Vagina (tissue), 2 donors: ENCODE measurements at places on chromosomes 5 and 9.

DNA sequence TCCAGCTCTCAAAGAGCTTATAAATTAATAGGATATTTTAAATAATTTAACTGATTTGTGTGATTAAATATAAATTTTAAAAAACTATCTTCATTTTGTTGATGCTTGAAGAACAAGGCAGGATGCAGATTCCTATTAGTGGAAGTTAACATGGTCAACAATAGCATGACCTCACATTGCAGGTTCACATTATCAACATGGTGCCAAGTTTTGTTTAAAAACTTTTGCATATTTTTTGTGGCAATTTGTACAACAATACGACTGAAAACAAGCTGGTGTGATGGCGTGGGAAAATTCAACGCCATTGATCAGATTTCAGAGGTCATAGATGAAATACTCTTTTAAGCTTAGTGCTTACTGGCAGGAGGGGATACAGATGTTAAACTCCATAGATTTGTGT, 114.1 kb upstream of the MYO10 start:
- no peak for DNase-seq

- no peak for DNase-seq
These were observed 53.1 kb upstream of the TYRP1 start for GRCh38 chr9:12640016-12640587.

- DNase-seq = no peak
These were observed 78.6 kb upstream of the FAM174A start for GRCh38 chr5:100456615-100457014.

DNA sequence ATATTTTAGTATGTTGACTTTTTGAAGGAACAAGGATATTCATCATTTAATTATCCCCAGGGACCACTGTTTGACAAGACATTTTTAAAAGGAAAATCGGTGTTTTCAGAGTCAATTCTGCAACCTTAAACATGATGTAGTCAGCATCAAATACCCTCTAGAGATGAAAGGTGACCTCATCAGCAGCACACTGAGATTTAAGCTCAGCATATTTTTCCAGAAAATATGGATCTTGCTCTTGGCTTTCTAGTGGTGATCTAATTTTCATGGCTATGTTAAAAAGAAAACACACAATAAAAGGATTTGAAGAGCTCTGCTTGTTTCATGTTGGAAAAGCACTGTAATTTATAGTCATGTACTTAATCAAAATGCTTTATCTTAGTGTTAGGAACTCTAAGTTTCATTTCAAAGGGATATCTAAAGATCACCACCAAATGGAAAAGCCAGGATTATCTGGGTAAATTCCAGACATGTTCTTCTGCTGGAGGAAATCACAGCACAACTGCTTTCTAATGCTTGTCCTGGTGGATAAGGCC, 487.2 kb downstream of the ENC1 start:
- no peak for DNase-seq
